ENCODE measurements at places on chromosomes 7 and 10.

GRCh38 chr7:2628130-2628482 lies 3.7 kb upstream of the TTYH3 start:
- DNase-seq = no peak

- DNase-seq = peak; percentile 32
Observed at GRCh38 chr10:73894245-73894971, 16.5 kb upstream of the PLAU start.

GRCh38 chr7:36035186-36035585 lies 117.9 kb upstream of the EEPD1 start:
- no peak for DNase-seq

- DNase-seq = no peak
Observed at GRCh38 chr7:102097601-102098161, 189.0 kb upstream of the SH2B2 start.

GRCh38 chr10:13105184-13105583 lies 5.2 kb downstream of the OPTN start:
- DNase-seq = peak; percentile 20

- peak; percentile 75 for DNase-seq
Observed at GRCh38 chr7:4883372-4884144, at the start of gene RADIL. TSS of gene RADIL (minus strand) at chr7:4883716. CDS start at chr7:4878139, 5,577 bp downstream.

DNA sequence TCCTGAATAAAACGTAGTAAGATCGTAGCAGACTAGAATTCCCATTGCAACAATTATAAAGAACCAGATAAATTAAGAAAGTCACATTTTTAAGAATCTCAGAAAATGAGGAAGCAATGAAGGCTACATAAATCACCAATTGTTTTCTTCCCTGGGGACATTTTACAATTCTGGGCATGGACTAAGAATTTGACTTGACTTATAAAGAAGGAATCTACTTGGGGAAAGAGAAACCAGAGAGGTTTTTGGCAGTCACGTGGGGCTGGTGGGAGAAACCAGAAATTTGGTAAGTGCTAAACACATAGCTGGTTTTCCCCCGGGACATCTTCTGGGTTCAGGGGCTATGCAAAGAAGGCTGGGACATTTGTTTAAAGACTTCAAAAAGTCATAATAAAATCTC lies 109.8 kb upstream of the IL6 start:
- no peak for DNase-seq

GRCh38 chr7:49407205-49407604 lies 366.2 kb upstream of the VWC2 start:
- no peak for DNase-seq

DNA sequence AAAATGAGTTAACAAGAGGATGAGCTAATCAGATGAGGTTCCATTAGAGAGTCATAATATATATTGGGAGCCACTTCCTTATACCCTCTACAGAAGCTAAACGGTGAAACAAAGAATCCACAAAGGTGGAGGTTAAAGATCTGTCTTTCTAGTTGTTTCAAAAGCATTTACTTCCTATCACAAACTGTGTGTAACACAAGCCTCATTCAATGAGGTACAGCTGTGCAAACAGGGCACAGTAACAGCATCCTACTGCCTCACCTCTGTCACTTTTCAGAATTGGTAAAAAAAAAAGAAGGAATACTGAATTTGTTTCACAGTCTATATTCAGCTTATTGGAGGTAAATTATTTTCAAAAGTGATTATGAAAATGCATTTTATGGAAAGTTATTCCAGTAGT lies 128.7 kb downstream of the AGMO start:
- no peak for DNase-seq

DNA sequence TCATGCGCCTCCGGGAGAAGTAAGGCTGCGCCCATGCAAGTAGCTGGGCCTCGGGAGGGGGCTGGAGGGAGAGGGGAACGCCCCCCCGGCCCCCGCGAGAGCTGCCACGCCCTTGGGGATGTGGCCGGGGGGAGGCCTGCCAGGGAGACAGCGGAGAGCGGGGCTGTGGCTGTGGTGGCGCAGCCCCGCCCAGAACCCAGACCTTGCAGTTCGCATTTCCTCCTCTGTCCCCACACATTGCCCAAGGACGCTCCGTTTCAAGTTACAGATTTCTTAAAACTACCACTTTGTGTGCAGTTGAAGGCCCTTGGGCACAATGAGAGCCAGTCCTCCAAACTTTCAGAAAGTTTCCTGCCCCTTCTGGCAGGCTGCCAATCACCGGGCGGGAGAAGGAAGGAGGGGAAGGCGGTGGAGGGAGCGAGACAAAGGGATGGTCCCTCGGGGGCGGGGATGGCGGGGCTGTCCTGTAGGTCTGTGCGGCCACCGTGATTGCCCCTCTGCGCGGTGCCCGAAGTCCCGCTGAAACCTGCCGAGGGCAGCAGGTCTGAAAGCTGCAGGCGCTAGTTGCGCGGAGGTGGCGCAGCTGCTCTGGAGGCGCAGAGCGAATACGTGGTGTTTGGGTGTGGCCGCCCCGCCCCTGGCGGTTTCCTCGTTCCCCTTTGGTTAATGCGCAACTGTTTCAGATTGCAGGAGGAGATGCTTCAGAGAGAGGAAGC lies 2.1 kb downstream of the VIM start:
- peak; percentile 67 for DNase-seq

DNA sequence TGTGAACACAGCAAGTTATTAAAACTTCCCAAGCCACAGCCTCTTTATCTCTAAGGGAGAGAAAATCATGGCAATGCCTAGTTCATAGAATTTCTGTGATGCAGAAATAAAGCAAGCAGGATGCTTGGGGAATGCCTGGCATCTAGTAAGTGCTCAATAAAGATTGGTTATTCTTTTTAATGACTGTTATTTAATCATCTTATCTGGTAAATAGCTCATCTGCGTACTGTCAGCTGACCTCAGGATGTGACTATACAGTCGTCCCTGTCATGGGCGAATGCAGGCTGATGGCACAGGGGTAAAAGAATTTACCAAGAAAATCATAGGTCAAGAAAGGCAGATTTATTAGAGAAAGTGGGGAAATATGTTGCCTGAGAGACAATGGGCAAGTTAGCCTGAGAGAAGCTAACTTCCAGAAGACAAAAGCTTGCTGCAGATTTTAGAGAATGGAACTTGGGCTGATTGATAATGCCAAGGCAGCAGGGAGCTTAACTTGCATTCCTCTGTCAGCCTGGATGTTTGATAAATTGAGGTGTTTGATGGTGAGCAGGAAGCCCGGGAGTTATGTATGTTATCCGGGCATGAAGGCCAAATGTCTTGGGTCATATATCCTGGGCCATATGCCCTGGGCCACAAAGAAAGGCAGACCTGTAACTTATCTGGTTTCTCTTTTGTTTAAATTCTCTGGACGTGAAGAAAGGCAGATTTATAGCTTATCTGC lies 126.0 kb downstream of the KCNMA1 start:
- no peak for DNase-seq

GRCh38 chr10:91220954-91221675 lies 652 bp downstream of the PCGF5 start:
- peak; percentile 31 for DNase-seq

GRCh38 chr10:56605051-56605450 lies 244.0 kb upstream of the ZWINT start:
- DNase-seq = no peak

GRCh38 chr7:1673581-1674118 lies 3.6 kb downstream of the ELFN1 start:
- DNase-seq = no peak

DNA sequence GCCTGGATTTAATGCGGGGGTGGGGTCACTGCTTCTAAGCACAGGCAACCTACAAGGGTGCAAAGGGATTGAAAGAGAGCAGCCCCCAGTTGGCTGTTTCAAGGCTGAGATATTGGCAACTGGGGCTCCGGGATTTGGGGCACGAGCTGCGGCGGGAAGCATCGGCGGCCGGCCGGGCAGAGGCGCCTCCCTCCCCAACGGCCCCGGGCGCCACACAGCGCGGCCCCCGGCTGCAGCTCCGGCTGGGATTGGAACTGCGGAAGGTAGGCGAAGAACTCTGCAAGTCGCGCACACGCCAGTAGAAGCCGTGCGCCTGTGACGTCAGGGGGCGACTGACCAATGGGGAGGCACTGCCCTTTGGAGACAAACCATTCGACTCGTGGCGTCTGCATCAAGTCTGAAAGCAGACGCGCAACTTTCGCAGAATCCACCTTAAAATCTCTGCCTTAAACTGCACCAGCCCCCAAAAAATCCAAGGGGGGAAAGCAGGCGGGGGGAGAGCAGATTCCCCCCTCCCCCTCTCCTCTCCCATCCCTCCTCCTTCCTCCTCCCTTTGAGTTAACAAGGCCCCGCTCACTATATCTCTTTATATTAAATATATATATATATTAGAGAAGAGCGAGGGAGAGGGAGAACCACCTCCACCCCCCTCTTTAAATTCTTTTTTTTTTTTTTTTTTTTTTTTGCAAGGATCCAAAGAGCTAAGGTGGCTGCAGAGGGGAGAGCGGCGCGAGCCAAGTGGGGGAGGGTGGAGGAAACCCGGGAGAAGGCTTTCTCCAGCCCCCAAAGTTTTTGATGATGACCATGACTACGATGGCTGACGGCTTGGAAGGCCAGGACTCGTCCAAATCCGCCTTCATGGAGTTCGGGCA lies at the start of gene DLX6:
Gene DLX6, plus strand, starts transcription at position 371 of the 872 bp plus-strand sequence. Its CDS starts 425 bp downstream, at position 796.
- DNase-seq = no peak

GRCh38 chr7:15594461-15594860 lies 32.6 kb upstream of the AGMO start:
- DNase-seq = no peak

DNA sequence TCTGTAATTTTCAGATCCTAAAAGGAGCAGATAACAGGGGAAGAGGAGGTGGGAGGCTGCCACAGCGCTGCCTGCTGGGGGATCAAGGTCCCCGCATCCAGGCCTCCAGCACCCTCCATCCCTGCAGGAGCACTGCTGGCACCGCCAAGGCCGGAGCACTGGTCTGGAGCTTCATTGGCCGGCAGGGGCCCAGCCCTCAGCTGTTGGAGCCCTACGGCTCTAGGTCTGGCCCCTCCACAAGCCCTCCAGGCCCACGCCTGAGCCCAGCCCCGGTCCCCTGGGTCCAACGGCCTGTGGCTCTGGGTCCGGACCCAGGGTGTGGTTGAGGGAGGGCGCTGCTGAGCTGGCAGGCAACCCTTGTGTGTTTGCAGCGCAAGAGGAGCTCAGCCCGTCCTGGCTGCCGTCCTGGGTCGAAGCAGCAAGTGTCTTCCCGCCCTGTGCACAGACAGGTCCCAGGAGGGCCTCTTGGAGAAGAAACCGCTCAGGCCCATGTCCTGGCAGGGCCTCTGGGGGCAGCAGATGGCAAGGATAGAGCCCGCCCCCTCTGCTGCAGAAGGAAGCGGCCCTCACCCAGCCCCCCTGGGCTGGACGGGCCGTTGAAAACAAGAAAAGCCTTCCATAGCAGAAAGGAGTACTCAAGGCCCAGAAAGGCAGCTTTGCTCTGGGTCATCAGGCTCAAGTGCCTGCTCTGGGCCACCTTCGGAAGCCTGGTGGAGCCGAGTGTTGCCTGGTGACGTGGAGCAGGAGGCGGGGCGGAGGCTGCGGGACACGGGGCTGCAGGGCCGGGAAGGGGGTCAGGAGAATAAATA lies 54.3 kb upstream of the TNRC18 start:
- DNase-seq = no peak

GRCh38 chr7:20681258-20681882 lies 65.9 kb downstream of the ABCB5 start:
- no peak for DNase-seq

DNA sequence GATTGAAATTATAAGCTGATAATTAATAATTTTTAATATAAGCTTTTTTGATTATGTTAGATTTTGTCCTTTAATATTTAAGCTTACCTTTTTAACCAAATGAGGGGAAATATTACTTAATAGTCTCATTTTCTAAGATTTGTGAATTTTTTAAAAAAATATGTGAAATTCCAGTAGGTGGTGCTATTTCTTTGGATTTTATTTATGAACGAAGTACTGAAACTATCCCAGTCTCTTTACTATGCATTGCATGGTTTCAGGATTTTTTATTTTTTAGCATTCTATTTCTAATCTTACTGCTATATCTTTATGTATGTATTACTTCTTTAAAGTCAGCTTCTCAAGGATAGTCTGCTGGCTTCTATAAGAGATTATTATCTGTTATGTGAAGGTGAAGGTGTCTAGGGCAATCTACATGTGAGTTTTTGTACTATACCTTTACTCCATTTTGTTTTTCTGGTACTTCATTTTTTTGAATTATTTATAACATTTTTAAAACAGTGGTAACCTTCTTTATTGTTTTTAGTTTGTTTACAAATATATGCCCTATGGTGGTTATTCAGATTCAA lies 78.3 kb downstream of the ATRNL1 start:
- DNase-seq = peak; percentile 4

DNA sequence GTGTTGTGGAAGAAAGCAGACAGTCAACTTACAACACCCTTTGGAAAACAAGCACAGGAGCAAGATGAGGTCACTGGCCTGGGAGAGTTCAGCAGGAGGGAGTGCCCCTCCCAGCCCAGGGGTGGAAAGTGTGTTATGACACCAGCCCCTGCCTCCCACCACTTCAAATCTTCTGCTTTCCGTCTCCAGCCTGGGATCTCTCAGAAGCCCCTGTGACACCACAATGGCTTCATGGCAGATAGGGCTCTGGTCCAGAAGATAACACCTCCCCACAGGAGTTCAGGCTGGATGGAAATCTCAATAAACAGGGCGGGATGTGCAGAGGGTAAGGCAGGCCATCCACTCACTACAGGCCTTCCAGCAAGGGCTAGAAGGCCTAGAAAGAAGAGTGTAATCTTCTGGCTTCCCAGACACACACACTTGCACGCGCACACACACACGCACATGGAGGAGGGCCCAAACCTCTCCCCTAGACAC lies 48.7 kb upstream of the ZMIZ1 start:
- no peak for DNase-seq

DNA sequence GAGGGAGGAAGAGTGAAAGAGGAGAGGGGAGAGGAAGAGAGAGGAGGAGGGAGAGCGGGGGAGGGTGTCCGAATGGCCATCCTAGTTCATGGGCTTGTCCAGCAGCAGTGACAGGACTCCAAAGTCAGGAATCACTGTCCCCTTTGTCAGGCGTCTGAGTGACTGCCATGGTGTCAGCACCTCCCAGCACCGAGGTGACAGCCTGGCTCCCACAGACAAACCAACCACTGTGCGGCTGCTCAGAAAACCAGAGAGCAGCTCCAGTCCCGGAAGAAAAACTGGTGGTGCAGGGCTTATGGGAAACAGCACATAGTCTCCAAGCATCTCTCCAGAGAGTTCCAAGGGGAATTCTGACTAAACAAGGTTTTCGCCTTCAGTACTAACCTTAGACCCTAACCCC lies 18.9 kb upstream of the FGFR2 start:
- DNase-seq = no peak

DNA sequence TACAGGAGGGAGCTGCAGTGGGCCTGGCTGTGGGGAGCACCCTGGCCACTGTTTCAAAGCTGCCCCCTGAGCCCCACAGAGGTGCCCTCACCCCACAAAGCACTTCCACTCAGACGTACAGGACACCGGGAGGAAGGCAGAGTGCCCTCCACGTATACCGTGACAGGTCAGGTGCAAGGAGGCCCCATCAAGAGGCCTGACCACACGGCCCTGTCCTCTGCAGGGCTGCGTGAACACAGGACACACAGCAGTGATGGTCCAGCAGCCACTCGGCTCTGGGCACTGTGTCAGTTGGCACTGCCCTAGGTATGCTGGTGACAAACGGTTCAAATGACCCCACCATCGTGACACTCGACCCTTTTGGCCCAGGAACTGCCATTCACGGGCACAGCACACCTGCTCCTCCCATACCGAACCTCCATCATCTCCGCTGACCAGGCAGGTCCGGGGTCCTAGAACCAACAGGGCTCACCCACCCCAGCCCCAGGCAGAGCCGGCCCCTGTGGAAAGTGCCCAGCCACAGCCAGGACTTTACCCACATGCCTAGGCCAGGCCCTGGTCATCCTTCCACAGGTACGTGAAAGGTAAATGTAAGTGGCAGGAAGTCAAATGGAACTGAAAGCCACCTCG lies 560.9 kb downstream of the PTPRN2 start:
- no peak for DNase-seq
